ENCODE measurements at places on chromosomes 1 and 21. TPM values are rescaled to one million over a fixed set of nuclear protein-coding genes. Genes with fewer than 3 reads are reported as not detected.

OSCP1 gene
- total RNA-seq = not detected

TMCC2 gene
- total RNA-seq = 8.4 TPM

CYP4B1 gene
- 0.10 TPM for total RNA-seq

FMO5 gene
- 0.12 TPM for total RNA-seq

MYCL gene
- not detected for total RNA-seq

LRRC53 gene
- not detected for total RNA-seq

PLPPR4 gene
- not detected for total RNA-seq

RGS1 gene
- 27.3 TPM for total RNA-seq

RGS8 gene
- total RNA-seq = not detected

PTAFR gene
- 0.49 TPM for total RNA-seq

ZNF593 gene
- total RNA-seq = 33.1 TPM

TAS1R3 gene
- total RNA-seq = 1.0 TPM

IL19 gene
- not detected for total RNA-seq

C1orf94 gene
- total RNA-seq = not detected

ASCL5 gene
- total RNA-seq = not detected

OLIG2 gene
- not detected for total RNA-seq

ZNF678 gene
- 4.4 TPM for total RNA-seq

Measured in T-helper 1 cell treated with Interleukin-12 subunit alpha and Interleukin-12 subunit beta and Interleukin-4 antibody, amounts not matched to agents 30 ng/mL and 1 ng/mL, for 36 hours (primary cell).